ENCODE measurements at places on chromosomes 6 and 20. TPM values are rescaled to one million over a fixed set of nuclear protein-coding genes. Genes with fewer than 3 reads are reported as not detected.

- no peaks in the 10 kb centered on the region for H3K4me1 ChIP-seq
- peaks cover 13% of the 10 kb centered on the region for H3K27me3 ChIP-seq
- no peak overlapping the region for H3K4me3 ChIP-seq
- H3K27ac ChIP-seq: no peak overlapping the region
Observed at GRCh38 chr6:51827580-51827979, 259.8 kb downstream of the PKHD1 start.

DNA sequence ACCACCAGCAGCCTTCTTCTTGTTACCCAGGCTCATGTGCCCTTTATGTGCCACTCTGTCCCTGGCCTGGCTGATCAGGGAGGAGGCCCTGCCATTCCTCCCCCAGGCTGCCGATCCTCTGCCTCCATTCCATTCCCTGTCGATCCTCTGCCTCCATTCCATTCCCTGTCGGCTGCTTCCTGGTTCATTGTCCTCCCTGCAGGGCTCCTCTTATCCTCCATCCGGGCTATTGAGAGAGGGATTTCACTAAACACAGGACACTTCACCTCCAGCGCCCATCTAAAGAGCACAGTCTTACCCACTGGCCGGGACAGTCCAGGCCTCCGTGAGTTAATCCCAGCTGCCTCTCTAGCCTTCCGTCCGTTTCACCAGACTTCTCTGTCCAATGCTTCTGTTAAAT lies 7.7 kb upstream of the TTLL2 start:
- DNase-seq: no peak
- no peak overlapping the region for H3K4me3 ChIP-seq
- H3K4me1 ChIP-seq: peaks cover 15% of the 10 kb centered on the region
- H3K27me3 ChIP-seq: peaks cover 24% of the 10 kb centered on the region
- H3K27ac ChIP-seq: peak overlapping the region; percentile 26
- H3K36me3 ChIP-seq: no peaks in the 10 kb centered on the region

DNA sequence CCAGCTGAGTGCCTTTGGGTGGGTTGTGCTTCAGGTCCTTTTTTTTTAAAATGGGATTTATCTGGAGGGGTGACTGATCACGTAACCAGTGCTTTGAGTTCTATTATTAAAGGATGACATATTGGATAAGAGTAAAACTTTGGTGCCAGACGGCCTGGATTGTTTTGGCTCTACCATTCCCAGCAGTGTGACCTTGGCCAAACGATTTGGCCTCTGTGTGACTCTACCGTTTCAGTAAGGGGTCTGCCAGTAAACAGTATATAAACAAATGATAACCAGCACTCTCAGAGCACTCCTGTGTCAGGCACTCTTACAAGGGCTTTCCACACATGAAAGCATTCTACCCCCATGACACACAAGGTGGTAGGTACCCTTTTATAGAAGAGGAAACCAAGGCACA lies 8.7 kb downstream of the SCRT2 start:
- peaks cover 44% of the 10 kb centered on the region for H3K27me3 ChIP-seq
- H3K27ac ChIP-seq: no peak overlapping the region
- DNase-seq: no peak
- H3K4me3 ChIP-seq: no peak overlapping the region
- H3K36me3 ChIP-seq: no peaks in the 10 kb centered on the region
- H3K4me1 ChIP-seq: peaks cover 9% of the 10 kb centered on the region

GRCh38 chr6:2183246-2183645 lies 62.2 kb downstream of the GMDS start:
- H3K27me3 ChIP-seq: no peaks in the 10 kb centered on the region
- H3K4me1 ChIP-seq: peaks cover 16% of the 10 kb centered on the region
- H3K4me3 ChIP-seq: no peak overlapping the region

GRCh38 chr6:144343701-144344428 lies 58.7 kb downstream of the UTRN start:
- DNase-seq: no peak
- H3K4me3 ChIP-seq: peak overlapping the region; percentile 20
- H3K36me3 ChIP-seq: peaks cover 4% of the 10 kb centered on the region

KHDRBS2 gene
- total RNA-seq: 3.9 TPM

DNA sequence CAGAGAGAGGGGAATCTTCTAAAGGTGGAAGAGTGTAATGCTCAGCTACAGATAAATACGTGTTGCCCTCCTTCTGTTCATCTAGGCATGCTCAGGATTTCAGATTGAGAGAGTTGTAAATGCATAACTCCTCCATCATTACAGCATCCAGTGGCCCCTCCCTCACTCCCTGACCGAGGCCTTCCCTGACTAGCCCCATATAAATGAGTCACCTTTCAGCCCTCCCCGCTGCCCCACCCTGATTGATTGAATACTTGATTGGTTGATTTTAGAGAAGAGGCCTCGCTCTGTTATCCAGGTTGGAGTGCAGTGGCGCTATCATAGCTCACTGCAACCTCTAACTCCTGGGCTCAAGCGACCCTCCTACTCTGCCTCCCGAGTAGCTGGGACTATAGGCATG lies 193.7 kb downstream of the EYA2 start:
- no peak overlapping the region for H3K27ac ChIP-seq
- no peak for DNase-seq
- no peaks in the 10 kb centered on the region for H3K4me1 ChIP-seq
- no peaks in the 10 kb centered on the region for H3K27me3 ChIP-seq
- H3K36me3 ChIP-seq: no peaks in the 10 kb centered on the region
- no peak overlapping the region for H3K4me3 ChIP-seq

DNA sequence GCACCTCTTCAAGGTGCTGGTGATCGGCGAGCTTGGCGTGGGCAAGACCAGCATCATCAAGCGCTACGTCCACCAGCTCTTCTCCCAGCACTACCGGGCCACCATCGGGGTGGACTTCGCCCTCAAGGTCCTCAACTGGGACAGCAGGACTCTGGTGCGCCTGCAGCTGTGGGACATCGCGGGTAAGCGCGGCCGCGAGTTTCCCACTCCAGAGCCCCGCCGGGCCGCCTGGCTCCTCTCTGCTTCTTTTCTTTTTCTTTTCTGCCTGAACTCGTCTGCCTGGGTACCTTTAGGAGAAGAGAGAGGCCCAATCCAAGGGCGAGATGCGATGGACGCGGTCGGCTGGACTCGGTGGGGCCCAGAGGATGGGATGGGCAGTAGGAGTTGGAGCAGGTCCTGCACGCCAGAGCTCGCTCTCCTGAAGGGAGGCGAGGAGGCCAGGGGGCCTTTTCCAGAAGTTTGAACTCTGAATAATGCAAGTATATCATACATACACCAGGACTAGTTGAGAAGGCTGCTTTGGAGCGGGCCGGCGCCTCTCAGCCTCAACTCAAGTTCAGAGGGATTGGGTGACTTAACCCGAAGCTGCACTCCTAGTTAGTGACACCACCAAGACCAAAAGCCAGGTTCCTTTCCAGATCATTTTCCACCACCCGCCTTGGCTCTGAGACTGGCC lies 445 bp downstream of the RAB32 start:
- H3K4me3 ChIP-seq: peak overlapping the region; percentile 100
- DNase-seq: peak; percentile 68
- peaks cover 22% of the 10 kb centered on the region for H3K4me1 ChIP-seq
- H3K36me3 ChIP-seq: no peaks in the 10 kb centered on the region
- peak overlapping the region; percentile 96 for H3K27ac ChIP-seq
- peaks cover 3% of the 10 kb centered on the region for H3K27me3 ChIP-seq

HEY2 gene
- 11.3 TPM for total RNA-seq

DNA sequence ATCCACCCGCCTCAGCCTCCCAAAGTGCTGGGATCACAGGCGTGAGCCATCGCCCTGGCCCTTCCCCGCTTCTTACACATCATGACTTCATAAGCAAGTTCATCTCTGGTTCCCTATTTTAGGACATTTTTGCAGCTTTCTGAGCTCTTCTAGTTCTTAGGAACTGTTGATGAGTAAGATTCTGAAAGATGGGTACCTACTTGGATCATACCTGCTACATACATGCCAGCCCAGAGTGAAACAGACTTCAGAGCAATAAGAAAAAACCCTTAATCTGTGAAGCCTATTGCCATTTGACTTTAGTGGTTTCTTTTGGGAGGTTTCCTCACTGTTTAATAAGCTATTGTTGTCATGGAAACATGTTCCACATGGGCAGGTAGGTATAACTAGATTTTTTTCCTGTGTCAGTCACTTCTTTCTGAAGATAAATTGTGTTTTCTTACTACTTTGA lies 27.9 kb upstream of the TMEM217 start:
- peaks cover 33% of the 10 kb centered on the region for H3K36me3 ChIP-seq
- H3K27ac ChIP-seq: no peak overlapping the region
- DNase-seq: no peak
- H3K27me3 ChIP-seq: no peaks in the 10 kb centered on the region
- no peak overlapping the region for H3K4me3 ChIP-seq

- H3K36me3 ChIP-seq: peaks cover 5% of the 10 kb centered on the region
- no peaks in the 10 kb centered on the region for H3K4me1 ChIP-seq
- H3K27ac ChIP-seq: no peak overlapping the region
Observed at GRCh38 chr6:167892835-167893815, 66.4 kb downstream of the AFDN start.

GRCh38 chr6:113636357-113636824 lies 220.8 kb upstream of the MARCKS start:
- no peak overlapping the region for H3K4me3 ChIP-seq
- no peak for DNase-seq
- peaks cover 35% of the 10 kb centered on the region for H3K4me1 ChIP-seq

DNA sequence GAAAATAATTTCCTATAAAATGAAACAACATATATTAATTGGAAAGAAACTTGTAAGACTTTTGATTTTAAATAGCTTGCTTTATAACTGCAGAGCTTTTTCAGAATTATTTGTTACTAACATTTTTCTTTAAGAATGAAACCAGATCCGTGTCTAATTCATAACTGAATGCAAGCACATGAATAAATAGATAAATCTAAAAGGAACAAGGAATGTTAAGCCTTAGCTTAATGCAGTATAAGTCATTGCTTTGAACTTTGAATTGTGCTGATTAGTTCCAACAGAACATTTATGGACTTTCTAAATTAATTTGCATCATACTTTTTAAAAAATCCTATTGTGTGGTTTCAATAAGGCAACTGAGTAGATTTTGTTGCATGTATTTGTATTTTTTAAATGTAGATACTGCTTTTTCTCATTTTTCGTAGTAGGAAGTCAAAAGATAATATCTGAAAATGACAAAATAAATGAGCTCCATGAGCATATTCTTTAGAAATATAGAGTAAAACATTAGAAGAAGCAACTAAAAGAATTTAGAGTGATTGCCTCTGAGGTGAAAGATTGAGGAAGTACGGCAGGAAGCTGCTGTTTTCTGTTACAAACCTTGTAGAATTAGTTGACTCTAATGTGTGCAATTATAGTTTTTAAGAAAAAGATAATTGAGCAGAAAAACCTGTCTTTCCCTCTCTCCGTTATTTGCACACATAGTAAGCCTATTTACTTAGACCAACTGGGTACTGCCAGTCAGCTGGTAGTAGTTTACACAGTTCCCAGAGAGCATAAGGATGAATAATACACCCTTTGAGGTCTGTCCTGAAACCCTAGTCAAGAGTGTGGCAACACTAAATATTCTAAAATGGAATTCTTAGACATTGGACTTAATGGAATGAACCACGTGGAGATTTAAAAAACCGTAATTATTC lies 32.6 kb upstream of the SLC35D3 start:
- H3K27ac ChIP-seq: no peak overlapping the region
- H3K36me3 ChIP-seq: no peaks in the 10 kb centered on the region
- H3K4me3 ChIP-seq: no peak overlapping the region
- H3K27me3 ChIP-seq: no peaks in the 10 kb centered on the region

DNA sequence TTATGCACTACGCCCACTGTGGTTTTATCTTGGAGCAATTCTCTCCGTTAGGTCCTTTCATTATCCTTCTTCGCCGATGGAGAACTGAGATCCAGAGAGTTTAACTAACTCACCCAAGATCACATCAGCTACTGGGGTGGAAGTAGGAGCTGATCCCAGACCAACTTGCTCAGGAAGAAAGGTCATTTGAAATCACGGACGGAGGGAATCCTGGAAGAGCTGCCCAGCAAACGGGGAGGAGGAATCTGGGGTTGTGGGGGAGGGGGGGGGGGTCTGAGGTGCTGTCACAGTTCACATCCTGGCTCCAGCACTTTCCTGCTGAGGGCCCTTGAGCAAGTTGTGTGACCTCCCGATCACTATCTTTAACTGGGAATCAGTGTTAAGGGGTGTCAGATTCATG lies 62.0 kb downstream of the NPEPL1 start:
- H3K4me3 ChIP-seq: no peak overlapping the region
- peaks cover 5% of the 10 kb centered on the region for H3K4me1 ChIP-seq
- H3K27ac ChIP-seq: no peak overlapping the region
- no peaks in the 10 kb centered on the region for H3K36me3 ChIP-seq
- no peak for DNase-seq

MAFB gene
- total RNA-seq: 104 TPM

GRCh38 chr6:128271011-128271410 lies 249.4 kb downstream of the PTPRK start:
- no peaks in the 10 kb centered on the region for H3K27me3 ChIP-seq
- H3K36me3 ChIP-seq: peaks cover 5% of the 10 kb centered on the region
- DNase-seq: no peak
- no peak overlapping the region for H3K27ac ChIP-seq
- H3K4me1 ChIP-seq: peaks cover 7% of the 10 kb centered on the region

BPIFA2 gene
- not detected for total RNA-seq

GRCh38 chr20:51425347-51426106 lies 117.0 kb downstream of the NFATC2 start:
- no peak overlapping the region for H3K4me3 ChIP-seq
- peak overlapping the region; percentile 75 for H3K27ac ChIP-seq
- DNase-seq: no peak
- no peaks in the 10 kb centered on the region for H3K27me3 ChIP-seq
- H3K36me3 ChIP-seq: no peaks in the 10 kb centered on the region
- H3K4me1 ChIP-seq: peaks cover 50% of the 10 kb centered on the region

DNA sequence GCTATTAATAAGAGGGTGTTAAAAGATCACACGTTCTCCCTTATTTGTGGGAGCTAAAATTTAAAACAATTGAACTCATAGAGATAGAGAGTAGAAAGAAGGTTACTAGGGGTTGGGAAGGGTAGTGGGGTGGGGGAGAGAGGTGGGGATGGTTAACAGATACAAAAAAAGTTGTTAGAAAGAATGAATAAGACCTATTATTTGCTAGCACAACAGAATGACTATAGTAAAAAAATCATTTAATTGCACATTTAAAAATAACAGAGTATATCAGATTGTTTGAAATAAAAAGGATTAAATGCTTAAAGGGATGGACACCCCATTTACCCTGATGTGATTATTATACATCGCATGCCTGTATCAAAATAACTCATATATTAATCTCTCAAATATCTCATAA lies 43.3 kb upstream of the STMND1 start:
- H3K36me3 ChIP-seq: no peaks in the 10 kb centered on the region
- H3K27ac ChIP-seq: no peak overlapping the region
- no peaks in the 10 kb centered on the region for H3K4me1 ChIP-seq
- H3K27me3 ChIP-seq: no peaks in the 10 kb centered on the region
- no peak for DNase-seq

GJA10 gene
- total RNA-seq: not detected

VTA1 gene
- total RNA-seq: 49.9 TPM

CLPSL2 gene
- not detected for total RNA-seq

Data from type B pancreatic cell (in vitro differentiated cells).